ENCODE measurements at places on chromosomes 5 and 9.

DNA sequence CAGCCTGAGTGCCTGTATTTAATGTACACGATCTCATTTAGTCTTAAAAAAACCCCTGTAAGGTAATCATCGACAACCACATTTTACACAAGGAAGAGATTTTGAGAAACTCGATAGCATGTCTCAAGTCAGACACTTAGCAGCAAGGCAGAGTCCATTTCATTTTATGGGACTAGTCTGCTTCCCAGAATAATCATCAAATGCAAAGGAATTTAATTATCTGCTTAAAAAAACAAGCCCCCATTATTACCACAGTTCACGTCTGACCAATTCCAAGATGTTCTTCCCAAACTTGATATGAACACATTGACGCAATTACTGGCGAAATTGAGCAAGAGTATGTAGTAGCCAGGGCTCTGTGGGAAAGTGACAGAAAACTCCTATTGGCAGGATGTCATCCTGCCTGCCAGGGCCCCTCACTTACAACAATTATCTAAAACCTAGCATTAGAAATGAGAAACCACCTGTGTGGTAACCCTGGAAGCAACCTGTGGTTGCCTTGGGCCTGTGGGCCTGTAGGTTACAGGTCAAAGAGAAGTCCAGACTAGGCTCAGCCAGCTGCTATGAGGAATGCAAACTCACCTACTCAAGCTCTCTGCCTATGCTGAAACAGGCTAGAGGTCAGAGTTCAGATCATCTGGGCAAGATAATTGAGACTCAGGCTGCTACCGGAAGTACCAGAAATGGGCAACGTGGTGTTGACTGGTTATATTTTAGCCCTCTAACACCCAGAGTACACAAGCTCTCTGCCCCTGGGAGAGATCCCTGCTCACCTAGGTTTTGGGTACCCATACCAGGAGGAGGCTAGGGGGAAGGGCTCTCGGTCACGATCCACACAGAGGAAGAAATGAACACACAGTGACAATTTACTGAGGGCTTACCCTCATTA, 1.6 kb downstream of the B4GALT1 start:
- peak; percentile 58 for DNase-seq

DNA sequence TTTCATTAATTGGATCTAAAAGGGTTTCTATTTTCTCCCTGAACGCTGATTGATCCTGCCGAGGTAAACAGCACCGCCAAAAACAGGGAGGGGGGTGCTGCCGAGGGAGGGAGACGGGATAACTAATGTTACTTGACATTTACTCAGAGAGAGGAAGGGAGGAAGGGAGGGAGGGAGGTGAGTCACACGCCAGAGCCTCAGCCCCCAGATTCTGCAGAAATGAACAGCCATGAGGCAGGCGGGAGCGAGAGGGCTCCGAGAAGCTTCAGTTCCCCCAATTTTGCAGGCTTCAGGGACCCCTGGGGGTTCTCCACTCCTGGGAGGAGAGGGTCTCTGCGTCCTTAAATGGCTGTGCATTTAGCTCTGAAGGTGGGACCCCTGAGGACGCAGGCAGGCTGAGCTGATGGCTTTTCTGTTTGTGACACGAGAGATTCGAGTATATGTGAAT, 59.1 kb upstream of the IER5L start:
- DNase-seq: peak; percentile 50

DNA sequence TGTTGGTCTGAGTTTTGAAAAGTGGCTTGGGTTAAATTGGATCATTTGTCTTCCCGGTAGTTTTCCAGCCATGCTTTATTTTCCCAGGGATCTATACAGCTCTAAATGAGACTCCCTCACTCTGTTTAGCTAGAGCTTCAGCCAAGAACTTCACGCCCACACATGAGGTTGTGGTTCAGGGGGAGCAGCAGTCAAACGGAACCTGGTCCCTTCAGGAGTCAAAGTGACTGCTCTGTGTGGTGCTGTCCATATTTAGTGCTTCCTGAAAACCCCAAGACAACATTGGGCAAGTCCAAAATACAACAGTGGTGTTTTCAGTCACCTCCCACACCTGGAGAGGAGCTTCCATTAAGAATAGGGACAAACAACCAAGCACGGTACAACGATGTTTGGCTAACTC, 90.5 kb downstream of the ANKH start:
- no peak for DNase-seq

- no peak for DNase-seq
Observed at GRCh38 chr5:107607671-107608345, 62.9 kb downstream of the EFNA5 start.

DNA sequence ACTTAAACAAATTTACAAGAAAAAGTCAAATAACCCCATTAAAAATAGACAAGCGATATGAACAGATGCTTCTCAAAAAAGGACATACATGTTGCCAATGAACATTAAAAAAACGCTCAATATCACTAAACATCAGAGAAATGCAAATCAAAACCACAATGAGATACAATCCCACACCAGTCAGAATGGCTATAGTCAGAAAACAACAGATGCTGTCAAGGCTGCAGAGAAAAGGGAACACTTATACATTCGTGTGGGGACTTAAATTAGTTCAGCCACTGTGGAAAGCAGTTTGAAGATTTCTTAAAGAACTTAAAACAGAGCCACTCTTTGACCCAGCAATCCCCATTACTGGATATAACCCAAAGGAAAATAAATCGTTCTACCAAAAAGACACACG, 10.8 kb downstream of the OR13F1 start:
- no peak for DNase-seq

GRCh38 chr5:143121135-143121475, 282.4 kb downstream of the NR3C1 start:
- DNase-seq: no peak

- DNase-seq: peak; percentile 30
Observed at GRCh38 chr9:96618209-96619123, 1.2 kb downstream of the CDC14B start.

- peak; percentile 84 for DNase-seq
Observed at GRCh38 chr5:180353048-180353979, at the start of gene GFPT2. GFPT2 (minus strand) TSS chr5:180353336; CDS start chr5:180353217, 119 bp downstream.

DNA sequence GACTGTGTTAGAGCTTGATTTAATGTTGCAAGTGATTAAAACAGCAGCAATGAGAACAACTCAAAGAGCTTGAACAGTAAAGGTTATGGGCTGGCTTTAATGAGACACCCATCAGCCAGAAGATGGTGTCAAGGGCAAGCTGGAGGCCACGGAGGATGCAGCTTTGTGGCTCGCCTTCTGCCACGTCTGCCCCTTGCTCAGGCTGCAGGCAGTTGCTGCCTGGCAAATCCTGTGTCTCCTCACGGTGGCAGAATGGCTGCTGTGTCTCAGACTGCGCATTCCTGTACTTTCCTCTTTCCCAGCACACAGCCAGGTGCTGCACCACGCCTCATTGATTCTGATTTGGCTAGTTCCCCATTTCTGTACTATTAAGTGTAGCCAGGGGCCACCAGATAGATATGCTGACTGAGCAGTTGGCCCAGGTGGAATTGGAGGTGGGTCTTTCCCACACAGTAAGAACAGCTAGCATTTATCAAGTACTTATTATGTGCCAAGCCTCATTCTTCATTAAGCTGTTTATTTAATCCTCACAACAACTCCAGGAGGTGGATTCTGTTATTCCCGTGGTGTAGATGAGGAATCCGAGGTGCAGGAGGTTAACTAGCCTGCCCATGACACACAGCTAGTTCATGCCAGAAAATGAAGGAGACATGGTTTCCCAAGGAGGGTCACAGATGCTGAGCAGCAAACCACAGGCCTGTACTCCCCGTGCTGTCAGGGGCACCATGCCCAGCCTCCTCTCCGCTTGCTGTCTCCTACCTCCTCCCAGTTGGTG, 3.5 kb downstream of the NXNL2 start:
- DNase-seq: no peak

DNA sequence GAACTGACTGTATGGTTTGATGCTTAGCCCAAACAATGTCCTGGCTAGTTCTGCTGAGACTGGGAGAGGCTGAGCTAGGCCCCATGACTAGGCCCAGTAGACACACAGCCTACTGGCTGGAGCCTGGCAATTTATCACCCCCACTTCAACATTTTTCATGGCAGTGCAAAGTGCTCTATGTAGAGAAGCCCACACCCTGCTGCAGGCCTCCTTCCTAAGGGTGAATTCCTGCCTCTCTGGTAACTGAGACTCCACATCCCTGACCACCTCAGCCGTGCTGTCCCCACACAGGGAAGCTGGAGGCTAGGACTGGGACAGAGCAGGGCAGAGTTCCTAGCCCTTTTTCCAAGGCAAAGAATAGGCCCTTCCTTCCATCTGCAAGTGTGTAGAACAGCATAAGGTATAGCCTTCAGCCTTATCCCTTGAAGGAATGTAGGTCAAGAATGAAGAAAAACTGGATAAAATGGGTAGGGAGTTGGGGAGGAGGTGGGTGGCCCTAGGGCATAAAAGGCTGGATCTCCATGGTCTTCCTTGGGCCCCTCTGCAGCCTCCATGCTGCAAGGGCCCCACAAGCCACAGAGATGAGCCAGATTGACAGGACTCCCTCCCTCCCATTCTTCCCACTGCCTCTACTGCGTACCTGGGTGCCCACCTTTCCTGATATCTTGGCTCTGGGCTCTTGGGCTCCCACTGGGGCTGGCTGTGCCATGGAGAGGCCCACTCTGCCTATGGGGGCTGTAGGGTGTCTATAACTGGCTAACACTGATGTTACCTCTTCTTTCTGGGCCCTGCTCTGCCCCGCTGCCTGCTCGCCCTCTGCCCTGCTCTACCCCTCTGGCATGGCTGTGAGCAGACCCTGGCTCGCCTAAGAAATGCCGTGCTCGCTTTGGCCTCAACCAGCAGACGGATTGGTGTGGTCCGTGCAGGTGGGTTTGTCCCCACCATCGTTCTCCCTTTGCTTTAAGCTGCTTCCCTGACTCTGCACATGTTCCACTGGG, 29.8 kb downstream of the TCF7 start:
- DNase-seq: no peak

DNA sequence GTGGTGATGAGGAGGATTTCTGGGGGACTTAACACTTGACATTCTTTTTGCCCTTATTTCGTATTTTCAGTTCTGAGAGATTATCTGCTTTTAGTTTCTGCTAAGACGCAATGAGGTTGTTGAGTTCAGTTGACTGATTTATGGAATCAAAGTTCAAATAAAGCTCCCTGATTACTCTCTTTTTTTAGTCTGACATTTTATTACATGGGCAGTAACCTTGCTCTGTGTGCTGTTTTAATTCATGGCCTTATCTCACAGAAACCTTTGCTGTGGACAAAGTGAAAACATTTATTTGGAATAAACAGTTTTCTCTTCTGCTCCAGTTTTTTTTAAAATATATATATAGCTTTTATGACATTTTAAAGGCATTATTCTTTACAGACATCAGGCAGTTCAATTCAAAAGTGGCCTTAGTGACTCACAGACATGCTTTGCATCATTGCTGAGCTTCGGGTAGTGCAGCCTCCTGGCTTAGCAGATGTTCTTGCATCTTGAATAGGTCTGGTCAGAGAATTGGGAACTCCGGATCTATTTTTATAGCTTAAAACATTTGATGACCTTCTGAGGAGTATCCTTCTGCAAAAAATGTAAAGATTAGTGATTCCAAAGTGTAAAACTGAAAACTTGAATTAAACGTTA, 162.9 kb downstream of the FAM170A start:
- DNase-seq: no peak

Data from astrocyte of the spinal cord (primary cell).